ENCODE measurements at places on chromosomes 4 and X. TPM values are rescaled to one million over a fixed set of nuclear protein-coding genes. Genes with fewer than 3 reads are reported as not detected.

DNA sequence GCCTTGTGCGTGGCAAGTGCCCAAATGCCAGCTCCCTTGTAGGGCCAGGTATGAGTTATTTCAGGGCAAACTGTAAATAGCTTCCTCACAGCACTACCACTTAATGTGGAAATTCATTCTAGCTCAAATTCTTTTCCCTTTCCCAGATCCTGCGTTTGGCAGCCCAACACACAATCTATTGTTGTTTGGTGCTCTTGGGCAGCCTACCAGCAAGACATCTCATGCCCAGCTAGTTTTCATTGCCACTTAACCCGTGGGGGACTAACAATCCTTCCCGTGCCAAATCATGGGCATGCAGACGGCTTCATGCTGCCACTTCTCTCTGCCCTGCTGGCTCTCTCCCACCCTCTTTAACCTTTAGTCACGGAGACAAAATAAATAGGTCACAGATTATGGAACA lies 454.2 kb downstream of the GRIA2 start:
- DNase-seq: no peak

RPGR gene
- polyA plus RNA-seq: 1.6 TPM

GRCh38 chr4:48271626-48272025 lies 2.0 kb upstream of the TEC start:
- no peak for DNase-seq

DNA sequence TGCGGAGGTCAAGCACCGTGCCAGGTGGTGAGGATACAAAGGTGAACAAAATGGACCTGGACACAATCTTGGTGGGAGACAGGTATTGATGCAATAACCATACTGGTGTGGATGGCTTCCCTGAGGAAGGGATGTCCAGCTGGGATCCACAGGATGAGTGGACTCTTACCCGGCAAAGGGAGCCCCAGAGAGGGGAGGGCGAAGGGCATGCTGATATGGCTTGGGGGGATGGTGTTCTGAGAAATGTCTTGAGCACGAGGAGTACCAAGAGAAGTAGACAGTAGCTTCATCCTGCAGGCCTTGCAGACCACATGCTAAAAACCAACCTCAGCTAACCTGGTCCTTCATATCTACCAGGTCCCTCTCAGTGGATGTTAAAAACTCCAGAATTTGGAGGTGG lies 220.8 kb downstream of the NWD2 start:
- no peak for DNase-seq

MTNR1A gene
- not detected for polyA plus RNA-seq

Measured in keratinocyte (primary cell).